Posterior cingulate gyrus (tissue), 11 donors: ENCODE measurements at places on chromosomes 2 and 18.

DNA sequence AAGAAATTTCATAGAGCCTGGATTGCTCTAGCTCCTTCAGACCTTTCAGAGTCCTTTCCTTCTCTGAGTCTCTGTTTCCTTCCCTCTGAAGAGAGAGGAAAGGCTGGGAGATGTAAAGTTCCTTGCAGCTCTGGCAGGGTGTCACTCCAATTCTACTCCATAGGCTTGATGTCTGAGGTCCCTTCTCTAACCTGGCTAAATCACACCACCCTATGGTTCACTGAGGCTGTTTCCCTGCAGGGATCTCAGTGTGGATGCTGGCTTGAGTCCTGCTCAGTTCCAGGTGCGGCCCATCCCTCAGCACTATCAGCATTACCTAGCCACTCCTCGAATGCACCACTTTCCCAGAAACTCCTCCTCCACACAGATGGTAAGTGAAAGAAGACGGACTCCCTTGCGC lies 209.7 kb downstream of the LOXHD1 start:
- DNase-seq: no peak

GRCh38 chr18:37254236-37254754 lies 311.3 kb downstream of the CELF4 start:
- no peak for DNase-seq

DNA sequence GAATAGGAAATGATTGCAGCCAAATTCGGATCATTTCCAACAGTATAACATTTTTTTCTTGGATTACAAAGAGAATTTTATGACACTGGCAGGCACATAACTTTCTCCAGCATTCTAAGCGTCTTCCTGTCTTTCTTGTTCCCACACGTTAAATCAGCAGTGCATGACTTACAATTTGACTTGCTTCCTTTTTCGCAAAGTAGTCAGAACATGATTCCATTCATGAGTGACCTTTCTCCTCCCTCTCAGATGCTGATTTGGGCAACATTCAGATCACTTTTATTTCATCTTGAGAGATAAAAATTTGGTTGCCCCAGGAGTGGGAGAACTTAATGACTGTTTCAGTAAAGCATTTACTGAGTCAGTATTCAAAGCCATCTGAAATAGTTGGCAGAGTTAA lies 858.7 kb upstream of the ACVR2A start:
- DNase-seq: no peak

DNA sequence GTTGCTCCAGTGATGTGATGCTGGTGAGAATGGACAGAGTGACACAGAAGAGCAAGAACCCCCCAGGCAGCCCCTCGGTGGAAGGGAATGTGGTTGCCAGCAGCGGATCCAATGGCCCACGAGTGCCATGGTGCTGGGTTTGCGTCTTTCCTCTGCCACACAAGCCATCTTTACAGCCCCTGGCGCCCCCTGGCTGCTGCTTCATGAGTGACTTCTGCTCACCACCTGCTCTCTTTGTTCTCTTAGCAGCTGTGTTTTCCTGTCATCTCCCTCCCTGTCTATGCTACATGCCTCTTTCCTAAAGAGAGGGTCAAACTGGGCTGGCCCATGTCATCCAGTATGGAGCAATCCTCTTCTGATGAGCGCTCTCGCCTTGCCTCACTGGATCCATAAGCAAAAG lies 300.0 kb upstream of the SMIM21 start:
- peak; percentile 37 for DNase-seq

- DNase-seq: no peak
Observed at GRCh38 chr2:134936691-134937090, 18.1 kb downstream of the CCNT2 start.

DNA sequence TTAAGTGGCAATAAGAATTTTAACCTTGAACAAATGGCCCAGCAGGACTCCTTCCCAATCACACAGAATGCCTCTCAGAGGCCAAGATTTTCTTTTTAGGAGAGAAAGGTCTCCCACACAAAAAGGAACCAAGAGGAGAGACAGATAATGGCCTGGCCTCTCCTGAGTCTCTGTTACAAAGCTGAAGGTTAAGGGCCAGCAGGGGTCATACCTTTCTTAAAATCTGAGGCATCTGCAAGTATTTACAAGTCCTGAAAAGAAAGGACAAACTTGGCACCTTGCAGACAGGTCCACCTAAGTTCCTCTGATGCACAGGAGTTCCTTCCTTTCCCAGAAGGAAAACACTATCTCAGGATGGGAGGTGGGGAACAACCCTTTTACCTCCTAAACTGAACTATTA lies 142.3 kb downstream of the TMEM163 start:
- no peak for DNase-seq

- peak; percentile 69 for DNase-seq
Observed at GRCh38 chr2:127067620-127068350, 39.2 kb downstream of the BIN1 start.

DNA sequence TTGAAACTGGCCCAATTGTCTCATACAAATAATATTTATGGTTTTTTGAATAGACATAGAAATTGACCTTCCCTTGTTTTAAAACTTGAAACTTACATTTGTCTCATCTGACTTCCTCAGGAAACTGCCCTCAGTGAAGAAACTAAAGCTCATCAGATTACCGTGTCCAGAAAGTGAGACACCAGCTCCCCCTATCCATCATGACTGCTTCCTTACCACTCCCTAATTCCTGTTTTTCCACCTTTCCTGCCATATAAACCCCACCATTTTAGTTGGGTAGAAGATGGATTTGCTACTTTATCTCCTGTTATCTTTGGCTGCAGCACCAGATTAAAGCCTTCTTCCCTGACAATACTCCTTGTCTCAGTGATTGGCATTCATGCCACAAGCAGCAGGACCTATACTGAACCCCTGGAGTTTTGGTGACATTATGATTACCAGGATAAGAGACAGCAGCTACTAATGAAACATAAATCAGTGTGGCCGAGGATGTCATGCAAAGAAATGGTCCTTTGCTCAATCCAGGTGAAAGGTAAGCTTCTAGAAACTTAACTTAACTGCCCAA lies 1627.6 kb upstream of the ZEB2 start:
- DNase-seq: no peak

GRCh38 chr2:16179701-16180416 lies 239.5 kb downstream of the MYCN start:
- DNase-seq: no peak

DNA sequence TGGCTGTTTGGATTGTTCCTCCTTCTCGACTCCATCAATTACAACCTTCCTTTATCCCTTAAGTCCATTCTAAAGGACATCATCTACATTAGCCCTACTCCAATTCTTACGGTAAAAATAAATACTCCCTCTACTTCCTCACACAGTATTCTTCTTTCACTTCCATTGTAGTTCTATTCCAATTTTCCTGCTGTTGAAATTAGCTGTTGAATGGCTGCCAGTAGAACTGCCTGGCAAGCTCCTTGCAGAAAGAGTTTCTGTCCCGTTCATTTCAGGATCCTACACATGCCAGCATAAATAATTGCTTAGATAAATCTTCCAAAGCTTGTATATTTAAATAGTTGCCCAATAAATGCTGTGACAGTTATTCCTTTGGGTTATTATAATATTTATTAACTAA lies 459.3 kb upstream of the TRIB2 start:
- DNase-seq: no peak

GRCh38 chr2:137939026-137939425 lies 25.2 kb upstream of the HNMT start:
- no peak for DNase-seq

- DNase-seq: no peak
Observed at GRCh38 chr18:48452861-48453323, 43.7 kb upstream of the ZBTB7C start.

- no peak for DNase-seq
Observed at GRCh38 chr2:9179572-9180201, 26.9 kb upstream of the ASAP2 start.

GRCh38 chr2:29729401-29729800 lies 192.0 kb downstream of the ALK start:
- no peak for DNase-seq
